Activated T-helper 1 cell treated with Interleukin-2 at 50 U/mL for 16 hours (primary cell): ENCODE measurements at places on chromosomes 5 and 9.

- DNase-seq: no peak
Measured at GRCh38 chr9:4553951-4554381, 63.7 kb downstream of the SLC1A1 start.

- DNase-seq: no peak
Measured at GRCh38 chr9:127334725-127335124, 62.2 kb upstream of the SLC2A8 start.

GRCh38 chr5:171673328-171673727 lies 112.3 kb upstream of the SMIM23 start:
- DNase-seq: no peak

- no peak for DNase-seq
Measured at GRCh38 chr5:69502367-69502766, 9.8 kb downstream of the OCLN start.

DNA sequence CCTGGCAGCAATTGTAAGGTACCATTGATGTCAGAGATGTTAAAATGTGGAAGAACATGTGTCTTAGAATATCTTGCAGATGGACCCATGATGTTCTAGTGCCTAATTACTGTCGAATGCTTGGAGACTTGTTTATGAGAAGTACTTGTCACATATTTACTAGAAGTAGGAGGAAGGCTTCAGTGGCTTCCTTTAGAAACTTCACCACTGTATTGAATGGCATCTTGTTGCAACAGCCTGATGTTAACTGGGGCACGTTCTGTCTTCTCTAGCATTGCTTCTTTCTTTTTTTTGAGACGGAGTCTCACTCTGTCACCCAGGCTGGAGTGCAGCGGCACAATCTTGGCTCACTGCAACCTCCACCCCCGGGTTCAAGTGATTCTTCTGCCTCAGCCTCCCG lies 16.5 kb downstream of the UGCG start:
- DNase-seq: no peak

- DNase-seq: no peak
Measured at GRCh38 chr5:102599289-102599688, 100.5 kb upstream of the SLCO6A1 start.

GRCh38 chr9:85452841-85453240 lies 288.9 kb downstream of the AGTPBP1 start:
- DNase-seq: no peak

GRCh38 chr5:178113141-178113787 lies at the start of gene N4BP3:
N4BP3 (plus strand) TSS chr5:178113532; CDS start chr5:178119584, 6,052 bp downstream.
- DNase-seq: peak; percentile 78

- no peak for DNase-seq
Measured at GRCh38 chr9:128042043-128042442, 25.1 kb downstream of the NAIF1 start.

DNA sequence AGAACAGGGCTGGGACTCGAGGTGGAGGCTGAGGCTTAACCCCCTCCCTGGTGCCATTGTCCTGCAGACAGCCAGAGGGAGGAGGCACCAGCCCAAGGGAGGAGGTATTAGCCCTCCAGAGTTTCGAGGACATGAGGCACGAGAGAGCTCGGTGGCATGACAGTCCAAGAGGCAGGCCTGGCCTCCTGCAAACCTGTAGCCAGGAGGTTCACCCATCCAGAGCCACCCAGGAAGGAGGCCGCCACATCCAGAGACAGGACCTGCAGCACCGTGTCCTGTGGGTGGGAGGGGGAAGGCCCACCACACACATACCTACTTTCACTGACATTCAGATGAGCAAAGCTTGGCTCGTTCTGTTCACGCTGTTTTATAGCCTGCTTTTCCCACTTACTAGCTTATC lies 75.2 kb upstream of the ADAMTS2 start:
- DNase-seq: no peak

DNA sequence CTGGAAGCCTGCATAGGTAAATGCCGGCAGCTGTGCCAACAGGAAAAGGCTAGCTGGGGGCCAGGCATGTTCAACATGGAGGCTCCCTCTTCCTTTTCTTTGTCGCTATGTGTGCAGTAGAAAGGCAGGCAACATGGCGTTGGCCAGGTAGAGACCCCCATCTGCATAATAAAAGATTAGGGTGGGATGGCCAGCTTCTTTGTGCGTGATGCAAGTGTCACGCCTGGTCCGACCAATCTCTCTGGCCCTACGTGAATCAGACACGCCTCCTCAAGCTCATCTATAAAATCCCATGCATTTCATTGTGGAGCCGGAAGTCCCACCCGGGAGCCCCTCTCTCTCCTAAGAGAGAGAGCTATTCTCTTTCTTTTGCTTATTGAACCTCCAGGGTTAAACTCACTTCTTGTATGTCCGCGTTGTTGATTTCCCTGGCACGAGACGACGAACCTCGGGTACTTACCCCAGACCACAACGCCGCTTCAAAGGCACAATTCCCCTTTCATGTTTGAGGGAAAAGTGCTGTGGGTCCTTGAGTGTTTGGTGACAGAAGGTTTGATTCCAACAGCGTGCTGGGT lies 25.0 kb upstream of the C5orf47 start:
- DNase-seq: no peak

DNA sequence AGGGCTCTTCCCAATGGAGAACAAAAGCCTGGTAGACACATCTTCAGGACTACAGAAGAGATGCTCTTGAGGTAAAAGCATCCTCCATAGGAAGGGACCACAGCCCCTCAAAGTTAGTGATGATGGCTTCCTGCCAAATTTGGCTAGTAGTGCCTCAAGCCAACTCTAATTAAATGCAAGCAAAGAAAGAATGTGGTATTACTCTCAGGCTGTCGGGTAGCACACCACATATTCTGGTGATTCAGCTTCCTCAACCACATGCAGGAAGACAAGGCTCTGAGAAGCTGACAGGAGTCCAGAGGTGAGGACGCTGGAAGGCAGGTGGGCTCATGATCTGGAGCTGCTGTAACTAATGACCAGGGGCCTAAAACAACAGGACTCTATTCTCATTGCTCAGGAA lies 37.2 kb upstream of the S1PR3 start:
- no peak for DNase-seq

DNA sequence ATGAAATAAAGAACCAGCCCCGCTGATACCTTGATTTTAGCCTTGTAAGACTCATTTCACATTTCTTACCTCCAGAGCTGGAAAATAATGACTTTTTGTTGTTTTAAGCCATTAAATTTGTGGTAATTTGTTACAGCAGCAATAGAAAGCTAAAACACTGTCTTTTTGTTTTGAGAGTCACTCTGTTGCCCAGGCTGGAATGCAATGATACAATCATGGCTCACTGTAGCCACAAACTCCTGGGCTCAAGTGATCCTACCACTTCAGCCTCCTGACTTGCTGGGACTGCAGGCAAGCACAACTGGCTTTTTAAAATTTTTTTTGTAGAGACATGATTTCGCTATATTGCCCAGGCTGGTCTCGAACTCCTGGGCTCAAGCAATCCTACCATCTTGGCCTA lies 34.7 kb upstream of the MYO10 start:
- no peak for DNase-seq

DNA sequence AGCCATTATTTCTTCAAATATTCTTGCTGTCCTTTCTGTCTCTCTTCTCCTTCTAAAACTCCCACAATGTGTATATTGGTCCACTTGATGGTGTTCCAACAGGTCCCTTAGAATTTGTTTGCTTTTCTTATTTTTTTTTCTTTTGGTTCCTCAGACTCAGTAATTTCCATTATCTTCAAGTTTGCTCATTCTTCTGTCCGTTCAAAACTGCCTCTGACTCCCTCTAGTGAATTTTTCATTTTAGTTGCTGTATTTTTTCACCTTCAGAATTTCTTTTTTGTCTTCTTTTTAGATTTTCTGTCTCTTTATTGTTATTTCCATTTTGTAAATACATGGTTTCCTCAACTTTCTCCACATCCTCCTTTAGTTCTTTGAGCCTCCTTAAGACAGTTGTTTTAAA lies 6.4 kb upstream of the SRP19 start:
- no peak for DNase-seq

DNA sequence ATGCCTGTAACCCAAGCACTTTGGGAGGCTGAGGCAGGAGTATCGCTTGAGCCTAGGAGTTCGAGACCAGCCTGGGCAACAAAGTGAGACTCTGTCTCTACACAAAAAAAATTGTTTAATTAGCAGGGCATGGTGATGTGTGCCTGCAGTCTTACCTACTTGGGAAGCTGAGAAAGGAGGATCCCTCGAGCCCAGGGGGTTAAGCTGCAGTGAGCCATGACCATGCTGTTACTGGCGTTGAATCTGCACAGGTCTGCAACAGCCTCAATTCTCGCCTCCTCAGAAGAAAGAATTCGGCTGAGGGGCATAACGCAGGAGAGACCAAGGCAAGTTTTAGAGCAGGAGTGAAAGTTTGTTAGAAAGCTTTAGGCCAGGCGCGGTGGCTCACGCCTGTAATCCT lies 18.0 kb downstream of the CCT5 start:
- DNase-seq: no peak

- DNase-seq: no peak
Measured at GRCh38 chr5:145824040-145824439, 11.1 kb downstream of the PRELID2 start.

DNA sequence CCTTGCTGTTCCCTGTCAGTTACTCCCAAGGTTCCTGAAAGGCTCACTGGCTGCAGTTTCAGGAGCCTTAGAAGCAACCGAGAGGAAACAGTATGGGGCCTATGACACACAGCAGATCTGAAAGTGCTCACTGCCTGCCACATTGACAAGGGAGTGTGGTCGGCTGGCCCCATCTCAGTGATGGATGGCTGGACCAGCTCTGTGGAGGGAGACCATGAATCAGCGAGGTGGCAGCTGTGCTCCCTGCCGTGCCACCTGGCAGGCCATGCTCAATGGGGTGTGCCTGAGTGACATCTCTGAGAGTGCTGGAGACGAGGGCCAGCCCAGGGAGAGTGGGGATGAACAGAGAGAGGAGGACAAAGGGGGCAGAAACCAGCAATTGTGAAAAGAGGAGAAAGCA lies 49.1 kb downstream of the DOCK2 start:
- DNase-seq: no peak

DNA sequence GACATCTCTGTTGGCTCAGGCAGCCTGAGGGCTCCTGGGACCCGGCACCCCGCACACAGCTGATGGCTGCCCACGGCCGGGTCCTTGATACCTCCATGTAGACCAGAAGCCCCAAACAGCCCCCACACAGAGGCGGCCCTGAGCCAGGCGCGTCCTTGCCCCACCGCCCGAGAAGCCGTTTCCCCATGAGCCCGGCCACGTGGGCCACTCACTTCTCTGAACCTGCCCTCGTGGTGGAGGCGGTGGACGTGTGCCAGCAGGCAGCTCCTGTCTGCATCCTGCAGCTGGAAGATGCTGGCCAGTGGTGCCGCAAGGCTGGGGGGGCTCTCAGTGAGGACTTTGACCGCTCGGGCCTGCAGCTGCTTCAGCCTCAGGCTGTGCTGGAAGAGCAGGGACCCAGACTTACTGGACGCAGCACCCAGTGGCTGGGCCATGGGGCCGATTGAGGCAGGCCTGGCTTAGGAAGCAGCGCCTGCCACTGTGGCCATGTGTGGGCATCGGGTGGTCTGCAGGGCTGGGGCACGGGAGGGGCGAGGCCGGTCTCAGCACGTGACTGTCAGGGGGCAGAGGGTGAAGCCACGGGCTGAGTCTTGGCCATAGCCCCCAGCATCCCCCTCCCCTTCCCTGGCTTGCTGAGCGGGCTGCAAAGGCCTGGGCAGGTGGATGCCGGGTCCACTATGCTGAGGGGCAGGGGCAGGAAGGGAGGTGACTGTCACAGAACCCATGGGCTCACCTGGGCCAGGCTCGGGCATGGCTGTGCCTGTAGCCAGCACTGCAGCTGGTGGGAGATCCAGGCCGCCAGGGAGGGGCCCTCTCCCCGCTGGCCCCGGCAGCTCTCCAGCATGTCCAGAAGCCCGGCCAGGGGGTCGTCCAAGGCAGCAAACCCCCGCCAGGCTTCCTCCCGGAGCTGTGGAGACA lies 50.0 kb downstream of the EXD3 start:
- no peak for DNase-seq

DNA sequence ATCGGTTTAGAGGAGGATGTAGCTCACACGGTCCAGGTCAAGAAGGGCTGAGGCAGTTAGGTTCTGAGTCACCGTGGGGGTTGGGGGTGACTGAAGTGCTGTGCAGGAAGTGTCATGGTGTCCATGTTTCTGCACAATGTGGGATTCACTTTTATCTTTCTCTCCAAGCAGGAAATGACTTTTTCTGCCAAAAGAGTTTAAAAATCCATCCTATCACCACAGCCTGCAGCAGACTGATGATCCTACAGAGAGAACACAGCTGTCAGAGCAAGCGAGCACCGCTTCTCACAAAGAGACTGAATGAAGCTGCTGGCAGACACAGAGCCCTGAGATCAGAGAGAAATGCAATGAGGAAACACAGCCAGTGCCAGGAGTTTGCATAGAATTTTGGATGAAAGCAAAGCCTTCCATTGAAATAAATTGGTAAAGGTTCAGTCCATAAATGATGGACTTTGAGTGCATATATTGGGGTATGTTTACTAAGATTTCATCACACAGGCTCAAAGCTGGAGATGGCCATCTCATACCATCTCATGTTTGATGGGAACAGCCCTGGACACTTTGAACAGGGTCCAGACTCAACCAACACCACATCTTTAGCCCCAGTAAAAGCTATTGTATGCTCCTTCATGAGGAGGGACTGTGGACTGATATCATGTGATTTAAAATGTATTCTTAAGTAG lies 213.9 kb upstream of the FBXL7 start:
- no peak for DNase-seq

- DNase-seq: no peak
Measured at GRCh38 chr5:55634209-55634805, 77.8 kb downstream of the SLC38A9 start.

DNA sequence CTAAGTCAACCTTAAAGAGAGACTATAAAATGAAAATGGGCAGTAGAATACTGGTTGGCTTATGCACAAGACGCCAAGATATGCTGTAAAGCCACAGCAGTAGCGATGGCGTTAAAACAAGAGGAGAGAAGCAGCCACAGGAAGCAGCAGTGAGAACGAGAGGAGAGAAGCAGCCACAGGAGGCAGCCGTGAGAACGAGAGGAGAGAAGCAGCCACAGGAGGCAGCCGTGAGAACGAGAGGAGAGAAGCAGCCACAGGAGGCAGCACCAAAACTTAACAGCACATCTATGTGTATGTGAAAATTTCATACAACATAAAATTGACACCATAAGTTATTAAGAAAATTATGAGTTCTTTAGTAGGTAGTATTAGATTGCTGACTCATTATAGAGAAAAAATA lies 2318.6 kb upstream of the ACO1 start:
- DNase-seq: no peak

DNA sequence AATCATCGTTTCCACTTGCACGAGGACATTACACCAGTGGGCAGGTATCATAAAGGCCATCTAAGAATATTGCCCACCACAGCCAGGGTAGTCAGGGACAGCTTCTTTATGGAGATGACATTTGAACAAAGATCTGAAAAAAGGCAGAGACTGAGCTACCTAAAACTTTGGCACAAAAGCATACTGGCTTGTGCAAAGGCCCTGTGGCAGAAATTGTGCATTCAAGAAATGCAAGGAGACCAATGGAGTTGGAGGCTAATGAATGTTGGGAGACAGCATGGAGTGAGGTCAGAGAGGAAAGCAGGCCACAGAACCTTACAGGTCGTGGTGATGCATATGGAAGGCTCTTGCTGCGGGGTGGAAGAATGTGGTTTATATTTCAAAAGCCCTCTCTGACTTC lies 578.5 kb downstream of the BNC2 start:
- DNase-seq: no peak
